ENCODE measurements at places on chromosomes 5 and 9.
A peak's percentile ranks its signal among the peaks of the same experiment; 100 is the strongest.

GRCh38 chr9:120018550-120018949, 561.4 kb downstream of the CDK5RAP2 start:
- no peak for DNase-seq

DNA sequence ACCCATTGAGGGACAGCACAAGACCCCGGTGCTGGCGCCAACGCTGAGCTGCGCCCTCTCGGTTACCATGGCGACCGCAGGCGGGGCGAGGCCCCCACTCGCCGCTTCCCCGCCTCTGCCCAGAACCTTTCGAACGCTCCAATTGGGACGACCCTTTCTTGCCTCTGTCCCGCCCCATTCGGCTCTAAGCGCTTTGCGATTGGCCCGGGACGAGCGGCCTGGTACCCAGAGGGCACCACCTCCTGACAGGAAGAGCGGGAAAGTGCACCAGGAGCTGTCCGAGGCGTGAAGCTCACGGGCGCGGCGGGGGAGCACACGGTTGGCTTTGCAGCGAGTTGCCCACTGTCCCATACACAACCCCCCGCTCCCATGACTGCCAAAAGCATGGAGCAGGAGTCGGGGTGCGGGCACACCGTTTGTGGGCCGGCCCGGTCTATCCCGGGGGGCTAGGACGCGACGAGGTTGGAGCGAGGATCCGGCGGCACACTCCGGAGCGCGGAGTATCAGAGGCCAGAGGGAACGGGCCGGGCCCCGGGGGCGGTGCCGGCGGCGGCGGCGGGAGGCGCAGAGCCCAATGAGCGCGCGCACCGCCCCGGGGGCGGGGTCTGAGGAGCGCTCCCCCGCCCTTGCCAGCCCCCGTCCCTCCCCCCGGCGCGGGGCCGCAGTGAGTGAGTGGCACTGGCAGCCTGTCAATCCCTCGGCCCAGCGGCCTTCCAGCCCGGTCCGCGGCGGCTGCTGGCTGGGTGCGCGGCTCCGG, 978 bp upstream of the PBX3 start:
- peak; percentile 92 for DNase-seq

- DNase-seq = peak; percentile 11
Measured at GRCh38 chr5:68216245-68217046, 890 bp downstream of the PIK3R1 start.

DNA sequence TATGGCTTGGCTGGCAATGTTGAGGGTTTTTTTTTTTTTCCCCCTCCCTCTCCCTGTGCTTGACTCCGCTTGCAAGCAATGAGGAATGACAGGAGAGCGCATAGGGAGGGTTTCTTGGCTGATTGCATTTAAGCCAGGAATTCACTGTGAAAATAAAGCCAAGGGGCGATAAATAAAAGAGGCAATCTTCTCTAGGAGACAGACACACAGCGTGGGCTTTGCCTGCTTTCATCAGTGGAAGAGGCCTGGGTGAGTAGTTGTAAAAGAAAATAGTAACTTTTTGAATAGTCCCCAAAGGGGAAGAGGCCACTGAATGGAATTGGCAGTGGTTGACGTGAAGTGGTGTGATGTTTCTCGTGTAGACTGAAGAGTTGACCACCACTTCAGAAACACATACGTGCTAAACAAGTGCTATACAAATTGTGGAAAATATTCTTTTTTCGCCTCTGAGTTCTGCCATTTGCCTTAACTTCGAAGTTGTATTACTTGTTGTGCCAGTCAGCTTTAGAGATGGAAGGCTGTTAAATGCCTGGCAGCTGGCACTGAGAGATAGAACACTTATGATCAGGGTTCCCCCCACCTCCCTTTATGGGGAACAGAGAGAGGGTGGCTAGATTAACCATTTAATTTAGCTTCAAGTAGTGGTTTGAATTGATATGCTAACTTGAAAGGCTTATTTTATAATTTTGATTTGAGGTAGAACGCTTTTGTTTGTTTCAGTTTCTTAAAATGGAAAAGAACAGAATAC, 3.0 kb downstream of the ZSWIM6 start:
- peak; percentile 7 for DNase-seq
